Right atrium auricular region (tissue), 2 donors: ENCODE measurements at places on chromosomes 6 and 20. TPM values are rescaled to one million over a fixed set of nuclear protein-coding genes. Genes with fewer than 3 reads are reported as not detected.

- no peak for DNase-seq
Measured at GRCh38 chr6:142728910-142729481, 216.0 kb downstream of the HIVEP2 start.

DNA sequence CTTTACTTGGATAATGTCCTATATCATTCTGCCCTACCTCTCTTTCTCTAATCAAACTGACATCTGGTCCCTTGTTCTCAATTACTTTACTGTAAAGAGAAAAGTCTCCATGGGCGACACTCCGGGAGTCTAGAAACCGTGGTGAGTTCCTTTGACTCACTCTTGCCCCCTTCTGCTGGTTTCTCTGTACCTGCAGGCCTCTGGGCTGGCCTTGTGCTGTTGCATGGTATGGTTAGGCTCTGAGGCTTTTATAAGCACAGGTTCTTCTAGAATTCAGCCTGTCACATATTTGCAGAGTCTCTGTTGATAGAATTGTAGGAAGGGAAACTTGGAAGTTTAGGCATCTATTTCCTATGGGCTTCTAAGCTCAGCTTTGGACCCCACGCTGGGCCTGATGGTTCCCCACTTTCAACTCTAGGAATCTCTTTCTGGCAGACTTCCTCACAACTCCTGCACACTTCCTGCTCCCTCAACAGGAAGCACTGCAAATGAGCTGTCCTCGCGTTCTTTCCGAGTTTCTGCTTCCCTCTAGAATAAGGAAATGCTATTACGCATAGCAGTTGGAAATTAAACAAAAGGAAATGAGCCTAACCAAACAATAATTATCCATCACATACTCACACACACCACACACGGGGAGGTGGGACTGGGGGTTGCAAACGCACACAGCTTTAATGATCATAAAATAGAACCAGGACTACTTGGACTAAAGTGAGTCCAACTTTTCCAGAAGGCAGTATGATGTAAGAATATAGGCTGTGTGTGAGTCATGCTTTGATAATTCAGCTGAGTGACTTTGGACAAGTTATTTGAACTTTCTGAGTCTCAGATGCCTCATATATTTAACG is 683.3 kb downstream of the QKI start:
- DNase-seq = no peak

GRCh38 chr6:149823013-149823412 is 41.1 kb downstream of the LRP11 start:
- no peak for DNase-seq

Gene NPEPL1
- total RNA-seq = 14.1 TPM

Gene OR2B6
- total RNA-seq = not detected

Gene GNMT
- total RNA-seq = 3.3 TPM

Gene RAMACL
- 0.52 TPM for total RNA-seq

Gene MUC22
- not detected for total RNA-seq
